ENCODE measurements at places on chromosomes 12 and 14.

- no peak for DNase-seq
These were observed 3.1 kb downstream of the IFI27L2 start for GRCh38 chr14:94126419-94126677.

- no peak for DNase-seq
These were observed 22.8 kb downstream of the ITPK1 start for GRCh38 chr14:93092606-93093556.

GRCh38 chr12:106030210-106031071 is 108.3 kb downstream of the NUAK1 start:
- DNase-seq: no peak

- peak; percentile 67 for DNase-seq
These were observed 424 bp downstream of the TEDC1 start for GRCh38 chr14:105491366-105491973.

- no peak for DNase-seq
These were observed 186.6 kb upstream of the OR4E1 start for GRCh38 chr14:21860172-21860571.

- no peak for DNase-seq
These were observed 68.0 kb downstream of the RNF34 start for GRCh38 chr12:121467638-121468498.

DNA sequence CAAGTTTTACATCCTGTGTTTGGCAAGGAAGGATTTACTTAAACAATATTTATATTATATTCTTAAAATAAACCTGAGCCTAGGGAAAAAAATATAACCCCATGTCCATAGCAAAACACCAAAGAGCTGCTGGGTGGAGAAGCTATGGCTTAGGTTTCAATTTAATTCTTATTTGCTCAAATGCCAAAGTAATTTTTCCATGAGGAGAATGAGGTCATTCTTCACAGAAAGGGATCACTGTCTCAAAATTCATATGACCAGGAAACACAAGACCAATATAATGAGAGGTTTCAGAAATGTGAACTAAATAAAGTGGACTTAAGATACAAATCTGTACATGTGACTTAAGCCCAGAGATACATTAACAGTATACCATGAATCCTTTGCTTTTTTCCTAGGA is 195.0 kb downstream of the PHLDA1 start:
- no peak for DNase-seq

- no peak for DNase-seq
These were observed 753.1 kb upstream of the TBX3 start for GRCh38 chr12:115437061-115437567.

GRCh38 chr14:32896979-32897697 is 41.5 kb upstream of the NPAS3 start:
- peak; percentile 24 for DNase-seq

- no peak for DNase-seq
These were observed 445.5 kb upstream of the GARIN6 start for GRCh38 chr12:99201906-99202645.
